NCI-H2029 treated with DMSO at 0.1 percent for 48 hours (cell line): ENCODE measurements at places on chromosomes 3 and 15.

DNA sequence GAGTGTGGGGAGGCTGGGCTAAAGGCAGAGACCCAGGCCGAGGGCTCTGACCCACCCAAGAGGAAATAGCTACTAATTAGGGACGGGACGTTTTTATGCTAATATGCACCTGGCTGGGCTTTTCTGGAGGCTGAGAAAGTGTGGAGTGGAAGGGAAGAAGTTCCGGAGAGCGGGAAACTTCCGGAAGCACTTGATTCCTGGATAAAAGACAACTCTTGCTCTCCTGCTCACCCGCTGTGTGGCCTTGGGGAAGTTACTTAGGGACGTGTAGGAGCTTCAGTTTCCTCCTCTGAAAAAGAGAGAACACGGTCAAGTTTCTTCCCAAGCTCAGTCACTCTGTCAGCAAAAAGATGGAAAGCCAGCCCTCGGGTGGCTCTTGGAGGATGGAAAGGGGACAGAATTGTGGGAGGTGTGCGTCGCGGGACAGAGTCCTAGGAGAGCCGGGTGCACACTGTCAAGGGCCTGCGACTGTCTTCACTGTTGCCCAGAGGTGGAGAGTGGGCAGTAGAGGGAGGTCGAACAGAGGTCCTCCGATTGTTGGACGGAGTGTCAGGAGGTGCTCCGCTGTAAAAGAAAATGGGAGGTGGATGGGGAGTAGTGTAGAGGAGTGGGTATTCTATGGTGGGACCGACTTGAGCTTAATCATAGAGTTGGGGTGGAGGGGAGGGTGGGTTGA is 43.2 kb downstream of the EPHB3 start:
- DNase-seq: no peak

DNA sequence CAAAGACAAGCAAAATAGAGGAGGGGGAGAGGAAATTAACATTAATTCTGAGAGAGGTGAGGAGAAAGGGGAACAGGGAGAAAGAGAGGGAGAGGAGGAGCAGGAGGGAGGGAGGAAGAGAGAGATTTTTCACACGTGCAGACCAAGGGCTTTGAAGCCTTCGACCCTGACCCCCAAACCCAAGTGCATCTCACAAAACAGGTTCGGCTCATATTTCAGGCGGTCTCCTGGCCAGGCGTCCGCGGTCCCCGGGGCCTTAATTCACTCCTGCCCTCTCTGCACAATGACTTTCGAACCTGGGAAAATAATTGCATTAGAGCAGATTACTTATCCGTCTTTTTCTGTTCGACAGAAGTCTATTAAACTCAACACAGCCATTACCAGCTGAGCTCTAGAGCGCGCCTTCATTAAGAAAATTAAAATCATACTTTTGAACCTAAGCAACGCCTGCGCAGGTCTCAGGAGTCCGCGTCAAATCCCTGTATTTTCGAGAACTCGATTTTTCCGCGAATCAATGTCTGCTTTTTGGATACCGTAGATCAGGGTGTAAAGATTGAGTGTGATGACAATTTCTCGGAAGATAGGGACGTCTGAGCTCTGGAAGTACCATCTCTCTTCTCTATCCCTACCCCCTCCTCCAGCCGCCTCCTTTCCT is 220.7 kb downstream of the MEIS2 start:
- no peak for DNase-seq

GRCh38 chr3:197718891-197719290 is 17.8 kb downstream of the RUBCN start:
- DNase-seq: no peak

DNA sequence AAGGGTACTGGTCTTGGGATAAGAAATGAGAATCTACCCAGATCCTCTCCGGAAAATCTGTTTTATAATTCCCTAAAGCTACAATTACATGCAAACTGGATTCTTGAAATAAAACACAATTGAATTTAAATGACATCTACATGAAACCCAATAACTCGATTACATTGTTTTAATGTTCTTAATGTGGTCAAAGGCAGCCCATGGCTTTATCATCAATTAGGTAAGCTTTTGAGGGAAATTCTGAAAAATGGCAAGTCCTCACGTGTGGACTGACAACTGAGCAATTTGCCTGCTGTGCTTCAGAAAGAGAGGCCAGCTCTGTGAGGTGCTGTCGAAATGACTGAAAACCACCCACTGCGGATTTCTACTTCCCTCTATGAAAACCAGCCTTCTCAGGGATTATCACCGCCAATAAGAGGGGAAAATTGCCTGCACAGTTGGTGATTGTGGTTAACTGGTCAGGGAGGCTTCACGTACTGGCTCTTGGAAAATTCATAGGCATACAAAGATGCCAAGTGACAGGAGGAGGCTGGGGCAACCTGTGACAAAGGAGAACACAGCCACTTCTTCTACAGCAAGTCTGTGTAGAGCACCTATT is 200.8 kb upstream of the SLCO3A1 start:
- no peak for DNase-seq

DNA sequence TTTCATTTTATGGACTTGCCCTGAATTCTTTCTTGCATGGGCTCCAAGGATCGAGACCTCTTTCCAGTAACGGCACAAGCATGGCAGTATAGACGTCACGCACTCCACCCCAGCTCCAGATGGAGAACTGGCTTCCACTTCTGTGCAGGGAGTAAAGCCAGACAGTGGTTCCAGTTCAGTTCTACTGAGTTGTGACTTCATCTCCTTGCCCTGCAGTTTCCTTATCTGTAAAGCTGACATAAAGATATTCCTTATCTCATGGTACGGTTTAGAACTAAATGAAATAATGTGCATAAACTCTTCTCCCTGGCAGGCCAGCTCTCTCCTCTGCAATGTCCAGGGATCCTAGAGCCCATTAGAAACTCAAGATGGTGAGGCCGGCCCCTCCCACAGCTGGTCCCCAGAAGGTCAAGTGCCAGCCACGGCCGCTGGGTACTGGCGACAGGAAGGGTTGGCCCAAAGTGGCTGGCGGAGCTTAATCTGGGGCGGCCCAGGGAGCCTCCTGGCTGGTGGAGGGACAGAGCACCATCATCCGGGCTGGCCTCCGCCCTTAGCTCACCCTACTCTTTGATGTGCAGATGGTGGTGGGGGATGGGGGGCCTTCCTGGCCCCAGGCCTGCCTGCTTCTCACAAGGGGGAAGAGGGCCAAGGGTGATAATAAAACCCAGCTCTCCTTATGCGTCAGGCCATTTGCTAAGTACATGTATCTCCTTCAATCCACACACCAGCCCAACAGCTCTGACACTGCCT is 7.2 kb downstream of the MESP2 start:
- no peak for DNase-seq

- DNase-seq: no peak
Observed at GRCh38 chr3:20421-20820, 176.1 kb upstream of the CHL1 start.

GRCh38 chr15:39273717-39274411 is 307.0 kb upstream of the THBS1 start:
- peak; percentile 81 for DNase-seq

DNA sequence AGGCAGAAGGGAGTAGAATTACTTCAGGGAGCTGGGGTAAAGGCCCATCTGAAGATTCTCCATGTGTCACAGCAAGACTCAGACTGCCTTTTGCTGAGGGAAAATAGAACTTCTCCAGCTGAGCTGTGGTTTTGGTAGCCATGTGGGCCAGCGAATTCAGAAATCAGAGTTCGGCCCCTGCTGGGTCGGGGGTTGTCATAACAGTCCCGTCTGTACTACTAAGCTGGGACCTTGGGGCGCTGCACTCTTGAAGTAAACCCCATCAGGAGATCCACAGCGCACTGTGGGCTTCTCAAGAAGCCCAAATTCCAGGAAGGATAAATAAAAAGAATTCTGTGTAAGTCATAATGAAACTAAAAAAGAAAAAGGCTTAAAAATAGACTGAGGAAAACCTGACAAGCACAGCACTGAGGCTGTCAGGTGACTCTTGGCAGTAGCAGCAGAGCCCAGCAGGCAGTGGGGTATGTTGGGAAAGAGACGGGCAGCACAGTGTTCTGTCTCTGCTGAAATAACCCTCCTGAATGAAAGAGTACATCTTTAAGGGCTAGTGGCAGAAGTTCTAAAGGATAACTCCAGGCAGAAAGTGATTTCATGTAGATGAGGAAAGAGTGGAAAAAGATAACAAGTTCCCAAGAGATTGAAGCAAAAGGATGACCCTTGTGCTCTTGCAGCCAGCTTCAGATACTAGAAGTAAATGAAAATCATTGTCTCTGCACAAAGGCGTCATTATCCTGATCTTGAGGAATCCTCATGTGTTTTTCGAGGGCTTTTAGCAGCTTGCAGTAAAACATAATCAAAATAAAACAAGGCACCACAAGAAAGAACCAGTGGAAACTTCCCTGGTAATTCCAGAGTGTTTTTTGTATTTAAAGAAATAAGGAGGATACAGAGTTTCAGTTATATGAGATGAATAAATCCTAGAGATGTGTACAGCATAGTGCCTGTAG is 74.5 kb downstream of the RAB7A start:
- DNase-seq: no peak

DNA sequence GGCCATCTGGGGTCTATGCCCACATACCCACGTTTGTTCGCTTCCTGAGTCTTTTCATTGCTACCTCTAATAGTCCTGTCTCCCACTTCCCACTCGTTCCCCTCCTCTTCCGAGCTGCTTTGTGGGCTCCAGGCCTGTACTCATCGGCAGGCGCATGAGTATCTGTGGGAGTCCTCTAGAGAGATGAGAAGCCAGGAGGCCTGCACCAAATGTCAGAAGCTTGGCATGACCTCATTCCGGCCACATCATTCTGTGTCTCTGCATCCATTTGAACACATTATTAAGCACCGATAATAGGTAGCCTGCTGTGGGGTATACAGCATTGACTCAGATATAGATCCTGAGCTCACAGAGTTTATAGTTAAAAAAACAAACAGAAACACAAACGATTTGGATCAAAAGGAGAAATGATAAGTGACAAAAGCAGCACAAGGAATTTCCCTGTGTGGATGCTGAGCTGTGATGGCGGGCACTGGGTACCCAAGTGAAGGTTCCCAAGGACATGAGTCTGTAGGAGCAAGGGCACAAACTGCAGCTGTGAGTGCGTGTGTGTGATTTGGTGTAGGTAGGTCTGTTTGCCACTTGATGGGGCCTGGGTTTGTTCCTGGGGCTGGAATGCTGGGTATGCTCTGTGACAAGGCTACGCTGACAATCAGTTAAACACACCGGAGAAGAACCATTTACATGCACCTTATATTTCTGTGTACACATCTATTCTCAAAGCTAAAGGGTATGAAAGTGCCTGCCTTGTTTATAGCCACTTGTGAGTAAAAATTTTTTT is 35.9 kb downstream of the NR1I2 start:
- DNase-seq: no peak

DNA sequence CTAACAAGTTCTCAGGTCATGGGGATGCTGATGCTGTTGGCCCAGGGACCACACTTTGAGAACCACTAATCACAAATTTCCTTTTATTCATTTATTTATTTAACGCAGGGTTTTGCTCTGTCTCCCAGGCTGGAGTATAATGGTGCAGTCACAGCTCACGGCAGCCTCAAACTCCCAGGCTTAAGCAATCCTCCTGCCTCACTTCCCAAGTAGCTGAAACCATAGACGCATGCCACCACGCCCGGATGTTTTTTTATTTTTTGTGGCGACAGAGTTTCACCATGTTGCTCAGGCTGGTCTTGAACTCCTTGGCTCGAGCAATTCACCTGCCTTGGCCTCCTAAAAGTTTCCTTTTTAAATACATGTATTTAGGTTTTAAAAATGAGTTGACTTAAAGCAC is 20.7 kb upstream of the ISLR2 start:
- no peak for DNase-seq

DNA sequence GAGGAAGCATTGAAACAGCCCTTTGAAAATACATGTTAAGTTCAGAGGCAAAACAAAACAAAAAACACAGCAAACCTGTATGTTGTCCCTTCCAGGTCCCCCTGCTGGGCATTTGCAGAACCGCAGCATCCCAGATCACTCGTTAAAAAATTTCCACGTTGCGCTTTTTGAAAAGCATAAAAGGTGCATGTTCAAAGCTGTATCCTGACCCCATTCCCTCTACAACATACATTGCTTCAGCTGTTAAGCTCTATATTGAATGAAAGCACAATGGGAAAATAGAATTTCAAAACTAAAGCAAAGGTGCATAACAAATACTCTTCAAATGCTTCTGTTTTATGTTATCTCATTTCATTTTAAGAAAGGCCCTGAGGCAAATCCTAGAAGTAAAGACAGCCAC is 328.3 kb downstream of the THSD4 start:
- no peak for DNase-seq

DNA sequence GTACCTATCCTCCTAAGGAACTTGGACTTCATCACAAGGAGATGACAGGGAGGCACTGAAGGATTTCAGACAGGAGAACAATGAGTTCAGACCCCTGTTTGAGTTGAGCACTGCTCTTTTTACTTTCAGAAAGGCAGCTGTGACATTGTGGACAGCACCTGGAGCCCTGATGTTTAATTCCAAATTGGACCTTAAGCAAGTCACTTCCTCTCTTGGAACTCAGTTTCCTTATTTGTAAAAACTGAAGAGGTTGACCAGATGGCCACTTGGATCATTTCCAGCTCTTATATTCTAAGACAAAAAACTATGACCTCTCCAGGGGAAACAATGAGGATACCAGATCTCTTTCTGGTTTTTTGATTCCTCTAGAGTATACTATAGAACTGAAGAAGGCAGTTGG is 34.1 kb upstream of the SMAD3 start:
- DNase-seq: no peak

DNA sequence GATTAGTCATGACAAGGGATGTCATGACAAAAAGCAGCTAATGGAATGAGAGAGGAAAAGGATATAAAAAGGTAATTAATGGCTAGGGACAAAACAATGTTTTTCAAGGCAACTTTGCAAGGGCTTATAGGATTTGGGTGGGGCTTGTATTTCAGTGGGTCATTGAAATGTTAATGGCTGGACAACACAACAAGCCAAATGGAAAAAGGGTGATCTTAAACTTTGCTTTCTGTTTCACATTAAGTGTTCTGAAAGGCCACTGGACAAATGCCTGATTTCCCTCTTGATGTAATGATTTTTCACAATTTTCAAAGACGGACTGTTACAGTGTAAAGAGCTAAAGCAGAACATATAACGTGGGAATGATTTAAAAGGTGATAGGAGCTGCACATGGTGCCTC is 345.0 kb downstream of the TUSC7 start:
- DNase-seq: no peak

DNA sequence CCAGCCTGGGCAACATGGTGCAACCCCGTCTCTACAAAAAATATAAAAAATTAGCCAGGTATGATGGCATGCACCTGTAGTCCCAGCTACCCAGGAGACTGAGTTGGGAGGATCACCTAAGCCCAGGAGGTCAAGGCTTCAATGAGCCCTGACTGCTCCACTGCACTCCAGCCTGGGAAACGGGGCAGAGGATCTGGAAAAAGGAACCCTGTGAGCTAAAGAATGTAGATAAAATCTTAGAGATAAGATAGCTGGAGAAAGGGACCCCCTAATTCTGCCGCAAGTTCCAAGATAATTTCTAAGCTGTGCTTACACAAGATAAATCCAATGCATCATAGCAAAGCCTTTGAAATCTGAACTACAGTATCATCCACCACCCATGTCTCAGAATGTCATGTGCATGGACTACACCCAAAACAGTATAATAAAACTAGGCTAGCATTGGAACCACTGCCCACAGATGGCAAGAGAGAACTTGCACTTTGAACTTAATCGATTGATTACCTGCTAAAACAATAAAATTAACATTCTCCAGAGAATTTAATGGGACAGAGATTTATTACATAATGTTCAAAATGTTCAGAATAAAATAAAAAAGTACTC is 99.9 kb downstream of the TRIM42 start:
- no peak for DNase-seq
